SJSA1 (cell line): ENCODE measurements at places on chromosomes 6 and 20. TPM values are rescaled to one million over a fixed set of nuclear protein-coding genes. Genes with fewer than 3 reads are reported as not detected.

Gene SIRPD
- not detected in 2 replicates for total RNA-seq

Gene OPN5
- total RNA-seq = not detected in 2 replicates

Gene C6orf52
- total RNA-seq = 0.50 and 2.2 TPM in 2 replicates

Gene PRDM13
- not detected in 2 replicates for total RNA-seq

Gene RAD21L1
- total RNA-seq = 0.19 and 0.29 TPM in 2 replicates

Gene CBLN4
- not detected in 2 replicates for total RNA-seq

Gene RHAG
- total RNA-seq = not detected in 2 replicates

Gene CD93
- total RNA-seq = not detected in 2 replicates

Gene TP53TG5
- not detected in 2 replicates for total RNA-seq

Gene PPP1R3G
- 0.19 and 0.32 TPM in 2 replicates for total RNA-seq

Gene GUCA1A
- not detected in 2 replicates for total RNA-seq

Gene MDFI
- not detected in 2 replicates for total RNA-seq

Gene ARHGAP18
- 32.0 and 34.5 TPM in 2 replicates for total RNA-seq

Gene EDN3
- not detected in 2 replicates for total RNA-seq

Gene ACOT13
- 7.5 and 10.6 TPM in 2 replicates for total RNA-seq

Gene SYCP2
- total RNA-seq = 1.1 and 2.6 TPM in 2 replicates

Gene CLIC5
- 0.22 and 1.2 TPM in 2 replicates for total RNA-seq

Gene HUS1B
- 3.3 TPM in 1 of 2 replicates, not detected in the other for total RNA-seq
